ENCODE measurements at places on chromosomes 1 and 21. TPM values are rescaled to one million over a fixed set of nuclear protein-coding genes. Genes with fewer than 3 reads are reported as not detected.

GRCh38 chr1:99529002-99529401 is 116.9 kb upstream of the PALMD start:
- no peak for DNase-seq

SELP gene
- not detected for total RNA-seq

DNA sequence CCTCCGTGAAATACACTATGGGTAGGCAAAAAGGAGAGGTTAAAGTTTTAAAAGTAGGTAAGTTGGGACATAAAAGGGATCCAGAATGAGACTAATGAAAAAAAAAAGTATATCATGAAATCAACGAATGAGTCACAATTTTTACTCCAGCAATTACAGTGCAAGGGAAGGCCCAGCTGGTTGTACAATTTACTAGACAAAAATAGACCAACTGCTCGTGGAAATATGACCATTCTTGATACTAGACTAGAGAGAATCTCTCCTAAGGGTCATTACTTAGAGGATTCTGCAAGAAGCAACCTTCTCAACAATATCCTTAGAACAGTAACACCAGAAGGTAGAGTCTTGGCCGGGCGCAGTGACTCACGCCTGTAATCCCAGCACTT is 55.1 kb upstream of the EFHD2 start:
- peak; percentile 45 for DNase-seq

DNA sequence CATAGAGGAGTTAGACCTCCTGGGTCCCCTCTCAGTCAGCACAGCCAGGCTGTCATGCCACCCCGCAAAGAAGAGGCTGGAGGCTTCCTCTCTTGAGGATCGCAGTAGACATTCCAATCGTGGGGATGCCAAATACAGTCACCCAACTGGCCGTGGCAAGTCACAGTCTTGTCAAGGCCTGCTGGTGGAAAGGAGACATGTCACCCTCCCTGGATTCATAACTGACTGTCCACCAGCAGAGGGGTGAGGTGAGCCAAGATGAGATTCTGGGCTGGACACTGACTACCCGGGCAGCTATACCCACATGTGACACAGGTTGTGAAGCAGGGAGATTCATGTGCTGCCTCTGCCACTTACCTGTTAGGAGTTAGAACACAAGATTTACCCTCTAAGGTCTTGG is 123.5 kb upstream of the NGF start:
- no peak for DNase-seq

DNA sequence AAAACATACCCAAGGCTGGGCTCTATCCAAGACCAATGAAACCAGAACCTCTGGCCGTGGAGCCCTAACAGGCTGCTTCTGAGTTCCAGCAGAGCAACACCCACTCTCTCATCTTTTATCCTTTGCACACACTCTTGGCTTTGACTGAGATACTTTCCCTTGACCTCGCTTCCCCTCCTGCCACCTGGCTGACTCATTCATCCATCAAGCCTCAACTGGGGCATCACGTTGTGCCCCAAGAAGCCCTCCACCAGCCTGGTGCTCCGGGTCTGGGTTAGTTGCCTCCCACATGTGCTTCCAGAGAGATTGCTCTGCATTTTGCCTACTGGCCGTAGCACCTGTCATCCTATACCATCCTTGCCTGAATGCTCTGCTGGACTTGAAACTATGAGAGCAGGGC is 34.5 kb upstream of the SERBP1 start:
- no peak for DNase-seq

GRCh38 chr1:86552376-86552775 is 5.5 kb downstream of the CLCA4 start:
- no peak for DNase-seq

FRRS1 gene
- total RNA-seq: 4.0 TPM

ATP13A2 gene
- 46.9 TPM for total RNA-seq

DNA sequence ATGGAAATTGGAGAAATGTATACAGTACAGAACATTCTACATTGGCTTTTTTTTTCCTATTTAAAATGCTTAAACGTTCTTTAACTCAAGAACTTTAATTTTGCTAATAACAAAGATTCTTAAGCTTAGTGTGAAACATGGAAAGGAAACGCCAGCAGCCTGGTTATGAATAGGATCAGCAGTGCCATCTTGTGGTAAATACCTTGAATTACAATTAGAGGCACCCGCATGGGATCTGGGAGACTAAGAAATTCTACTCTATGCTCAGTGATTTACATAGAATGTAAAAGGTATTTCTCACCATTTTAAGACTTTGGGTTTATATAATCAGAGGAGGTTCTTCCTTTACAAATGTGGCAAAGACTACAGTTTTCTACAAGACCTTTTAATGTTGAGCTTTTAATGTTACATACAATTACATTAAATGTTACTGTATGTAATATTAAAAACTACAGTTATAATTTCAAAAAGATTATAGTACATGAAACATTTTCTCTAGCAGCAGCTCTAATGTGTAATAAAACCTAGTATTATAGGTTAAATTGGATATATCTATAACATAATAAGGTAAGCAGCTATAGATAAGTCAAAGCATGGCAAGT is 32.1 kb upstream of the APOBEC4 start:
- DNase-seq: peak; percentile 46

RGS4 gene
- 167 TPM for total RNA-seq

RIMKLA gene
- 0.61 TPM for total RNA-seq

CLCNKB gene
- total RNA-seq: not detected
